ENCODE measurements at places on chromosomes 16 and 17.

DNA sequence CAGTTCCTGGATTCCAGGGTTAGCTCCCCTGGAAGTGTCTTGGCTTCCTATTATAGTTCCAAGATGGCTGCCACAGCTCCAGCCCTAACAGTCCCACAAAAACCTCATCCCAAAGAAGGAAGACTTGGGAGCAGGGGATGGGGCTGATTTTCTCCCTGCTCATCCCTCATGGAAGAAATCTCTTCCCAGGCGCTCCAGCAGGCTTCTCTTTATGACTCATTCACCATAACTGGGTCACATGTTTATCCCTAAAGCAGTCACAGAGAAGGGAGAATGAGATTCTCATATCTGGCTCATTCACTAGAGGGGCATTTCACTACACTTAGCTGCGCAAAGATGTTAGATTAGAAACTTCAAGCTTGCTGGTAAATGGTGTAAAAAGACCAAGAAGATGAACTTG lies 206.5 kb upstream of the IRX3 start:
- DNase-seq: no peak

- peak; percentile 19 for DNase-seq
Observed at GRCh38 chr17:3602499-3602898, 6.7 kb downstream of the TRPV1 start.

DNA sequence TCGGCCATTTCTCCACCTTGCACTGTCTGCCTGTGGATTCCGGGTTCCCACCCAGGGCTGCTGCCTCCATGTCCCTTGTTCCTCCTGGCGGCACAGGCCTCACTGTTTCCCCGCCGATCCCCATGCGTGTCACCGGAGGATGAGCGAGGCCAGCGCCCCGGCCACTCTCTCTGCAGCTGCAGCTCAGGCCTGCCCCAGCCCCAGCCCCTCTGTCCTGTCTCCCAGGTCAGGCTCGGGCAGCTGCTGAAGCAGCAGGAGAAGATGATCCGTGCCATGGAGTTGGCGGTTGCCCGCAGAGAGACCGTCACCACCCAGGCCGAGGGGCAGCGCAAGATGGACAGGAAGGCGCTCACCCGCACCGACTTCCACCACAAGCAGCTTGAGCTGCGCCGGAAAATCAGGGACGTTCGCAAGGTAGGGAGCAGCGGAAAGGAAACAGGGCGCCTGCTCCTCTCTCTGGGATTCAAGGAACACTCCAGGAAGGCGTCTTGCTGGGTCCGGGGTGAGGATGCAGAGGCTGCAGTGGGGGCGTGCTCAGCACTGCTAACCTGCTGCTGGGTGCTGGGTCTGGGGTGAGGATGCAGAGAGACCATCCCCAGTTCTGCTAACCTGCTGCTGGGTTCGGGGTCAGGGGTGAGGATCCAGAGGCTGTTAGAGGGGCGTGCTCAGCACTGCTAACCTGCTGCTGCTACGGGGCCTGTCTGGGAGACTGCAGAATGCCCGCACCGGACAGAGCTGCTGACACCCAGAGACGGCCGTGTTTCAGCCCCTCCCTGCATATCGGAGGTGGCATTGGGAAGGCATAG lies 6.1 kb upstream of the GAA start:
- no peak for DNase-seq

DNA sequence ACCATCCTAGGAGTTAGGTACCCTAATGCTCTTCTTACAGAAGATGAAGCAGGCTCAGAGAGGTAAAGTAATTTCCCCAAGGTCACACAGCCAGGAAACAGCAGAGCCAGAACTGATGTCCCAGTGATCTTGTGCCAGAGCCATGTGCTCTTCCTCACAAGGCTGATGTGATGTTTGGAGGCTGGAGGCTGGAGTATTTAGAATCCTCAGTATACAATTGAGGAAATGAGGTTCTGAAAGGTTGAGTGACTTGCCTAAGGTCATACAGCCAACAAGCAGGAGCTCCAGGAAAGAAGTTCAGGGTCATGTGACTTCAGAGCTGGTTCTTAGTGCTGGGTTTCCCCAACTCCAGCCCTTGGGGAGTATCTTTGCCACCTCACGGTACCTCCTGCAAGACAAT lies 18.5 kb downstream of the ITPRIPL2 start:
- DNase-seq: no peak

GRCh38 chr16:8935989-8936388 lies 27.7 kb downstream of the USP7 start:
- no peak for DNase-seq

GRCh38 chr16:55908641-55909040 lies 33.5 kb upstream of the CES5A start:
- DNase-seq: no peak

DNA sequence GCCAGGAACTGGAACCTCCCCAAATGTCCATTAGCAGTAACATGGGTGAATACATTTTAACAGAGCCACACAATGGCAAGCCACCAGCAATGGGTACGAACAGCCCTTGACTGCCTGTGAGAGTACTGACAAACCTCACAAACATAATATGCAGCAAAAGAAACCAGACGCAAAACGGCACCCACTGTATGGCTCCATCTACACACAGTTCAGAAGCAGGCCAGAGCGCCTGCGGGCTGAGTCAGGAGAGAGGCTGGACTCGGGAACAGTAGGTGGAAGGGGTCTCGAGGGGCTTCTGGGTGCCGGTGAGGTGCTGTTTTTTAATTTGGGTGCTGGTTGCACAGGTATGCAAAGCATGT lies 77.4 kb upstream of the TOB1 start:
- DNase-seq: no peak

DNA sequence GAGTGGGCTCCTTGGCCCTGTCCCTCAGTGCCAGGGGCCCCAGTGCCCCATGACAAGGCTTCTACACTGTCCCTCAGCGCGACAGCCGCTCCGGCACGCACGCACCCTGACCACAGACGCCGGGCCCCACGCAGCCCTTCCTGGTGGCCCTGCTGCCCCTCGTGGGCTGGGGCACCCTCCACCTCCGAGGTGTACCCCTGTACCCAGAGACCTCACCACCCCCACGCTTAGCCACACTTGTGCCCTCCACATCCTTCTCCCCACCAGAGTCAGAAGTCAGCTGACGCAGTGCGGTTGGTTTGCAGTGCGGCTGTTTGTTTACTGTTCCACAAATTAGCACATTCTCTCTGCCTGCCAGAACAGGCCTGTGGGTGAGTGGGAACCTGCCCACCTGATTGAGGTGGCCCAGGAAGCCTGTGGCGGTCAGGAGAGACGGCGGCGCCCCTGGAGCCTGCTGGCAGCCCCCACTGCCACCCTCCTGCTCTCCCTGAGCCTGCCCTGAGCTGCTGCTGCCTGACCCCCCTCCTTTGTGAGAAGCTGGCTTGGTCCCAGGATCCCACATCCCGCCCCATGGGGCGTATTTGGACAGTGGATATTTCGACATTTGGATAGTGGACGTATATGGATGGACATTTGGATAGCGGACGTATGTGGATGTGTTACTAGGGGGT lies 38.0 kb upstream of the CDH15 start:
- DNase-seq: no peak

GRCh38 chr16:57041182-57042156 lies 50.9 kb upstream of the CPNE2 start:
- peak; percentile 92 for DNase-seq

- no peak for DNase-seq
Observed at GRCh38 chr16:22664132-22664531, 149.8 kb upstream of the HS3ST2 start.

GRCh38 chr16:89375686-89376085 lies 114.7 kb downstream of the ANKRD11 start:
- no peak for DNase-seq

GRCh38 chr17:77298811-77299210 lies 158.0 kb downstream of the SEC14L1 start:
- DNase-seq: no peak

GRCh38 chr17:31715446-31715845 lies 143.6 kb downstream of the COPRS start:
- no peak for DNase-seq

DNA sequence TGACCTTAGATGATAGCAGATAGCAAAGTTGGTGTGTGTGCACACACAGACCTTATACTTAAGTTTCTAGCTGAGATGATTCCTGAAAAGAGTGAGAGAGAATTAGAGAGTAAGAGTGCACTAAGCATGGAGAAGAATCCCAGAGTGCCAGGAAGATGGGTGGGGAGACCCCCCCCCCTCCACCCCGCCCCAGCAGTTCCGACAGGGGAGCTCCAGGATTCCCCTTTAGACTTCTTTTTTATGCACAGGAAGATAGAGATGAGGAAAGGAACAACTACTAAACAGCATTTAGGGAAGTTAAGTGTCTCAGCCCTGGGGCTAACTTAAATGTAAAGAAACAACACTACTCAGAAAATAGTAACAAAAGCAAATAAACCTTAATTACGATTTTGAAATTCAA lies 878.0 kb upstream of the GOT2 start:
- no peak for DNase-seq

- DNase-seq: no peak
Observed at GRCh38 chr16:88923926-88924833, 52.8 kb downstream of the CBFA2T3 start.

DNA sequence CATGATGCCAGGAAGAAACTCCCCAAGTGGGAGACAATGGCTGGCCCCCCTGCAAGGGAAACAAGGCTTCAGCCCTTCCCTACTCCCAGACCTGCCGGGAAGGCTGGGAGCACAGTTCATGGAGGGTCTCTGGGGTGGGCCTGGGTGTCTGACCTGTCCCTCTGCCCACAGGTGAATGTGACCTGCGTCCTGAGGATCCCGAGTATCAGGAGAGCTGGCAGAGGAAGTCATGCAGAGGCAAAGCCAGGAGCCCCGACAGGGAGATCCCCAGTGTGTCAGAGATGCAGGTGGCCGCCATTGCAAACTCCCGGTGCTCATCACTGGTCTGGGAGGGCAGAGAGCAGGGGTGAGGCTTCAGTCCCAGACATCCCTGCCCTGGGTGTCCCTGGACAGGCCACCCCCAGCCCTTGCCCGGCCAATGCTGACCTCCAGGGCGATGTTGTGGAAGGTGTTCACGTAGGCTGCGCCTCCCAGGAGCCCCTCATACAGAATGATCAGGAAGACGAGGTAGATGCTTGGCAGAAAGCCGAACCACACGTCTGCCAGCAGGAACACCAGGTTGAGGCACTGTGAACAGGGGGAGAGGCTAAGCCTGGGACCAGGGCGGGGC lies 5.3 kb upstream of the NPIPB7 start:
- no peak for DNase-seq

DNA sequence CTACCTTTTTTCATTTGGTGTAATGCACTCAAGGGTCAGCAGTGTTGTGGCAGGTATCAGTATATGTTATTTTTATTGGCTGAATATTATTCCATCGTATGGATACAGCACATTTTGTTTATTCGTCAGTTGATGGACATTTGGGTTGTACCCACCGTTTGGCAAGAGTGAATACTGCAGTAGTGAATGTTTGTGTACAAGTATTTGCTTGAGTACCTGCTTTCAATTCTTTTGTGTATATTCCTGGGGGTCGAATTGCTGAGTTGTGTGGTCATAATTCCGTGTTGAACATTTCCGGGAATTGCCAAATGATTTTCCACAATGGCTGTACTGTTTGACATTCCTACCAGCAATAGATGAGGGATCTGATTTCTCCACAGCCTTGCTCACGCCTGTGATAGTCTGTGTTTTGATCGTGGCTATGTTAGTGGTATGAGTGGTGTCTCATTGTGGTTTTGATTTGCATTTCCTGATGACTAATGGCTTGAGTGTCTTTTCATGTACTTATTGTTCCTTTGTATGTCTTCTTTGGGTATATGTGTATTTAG lies 108.4 kb downstream of the OR1D5 start:
- peak; percentile 50 for DNase-seq

DNA sequence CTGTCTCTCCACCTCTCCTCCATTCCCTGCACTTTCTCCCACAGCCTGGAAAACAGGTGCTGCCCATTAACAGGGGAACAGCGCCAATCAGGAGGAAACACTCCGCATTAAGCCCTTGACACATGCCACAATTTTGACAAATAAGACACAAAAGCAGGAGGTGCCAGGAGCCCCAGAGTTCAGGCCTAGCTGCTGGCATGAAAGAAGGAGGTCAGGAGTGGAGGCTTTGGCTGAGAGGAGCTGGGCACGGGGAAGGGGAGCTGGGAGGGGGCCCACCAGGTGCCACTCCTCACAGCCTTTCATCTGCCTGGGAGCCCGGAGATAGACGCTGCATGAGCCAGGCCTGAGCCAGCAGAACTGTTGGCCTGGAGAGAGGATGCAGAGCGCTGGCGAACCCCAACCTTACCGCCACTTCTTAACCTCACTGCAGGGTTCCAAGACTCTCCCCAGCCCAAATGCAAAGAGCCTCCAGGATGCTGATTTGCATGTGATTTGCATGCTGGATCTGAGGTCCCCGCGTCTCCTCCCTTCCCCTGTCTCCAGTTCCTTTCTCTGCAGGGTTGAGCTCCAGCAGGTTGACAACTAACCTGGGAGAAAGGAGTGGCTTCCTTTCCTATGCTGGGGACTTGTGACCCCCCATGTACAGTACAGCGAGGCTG lies 139.8 kb upstream of the SDK2 start:
- DNase-seq: no peak

DNA sequence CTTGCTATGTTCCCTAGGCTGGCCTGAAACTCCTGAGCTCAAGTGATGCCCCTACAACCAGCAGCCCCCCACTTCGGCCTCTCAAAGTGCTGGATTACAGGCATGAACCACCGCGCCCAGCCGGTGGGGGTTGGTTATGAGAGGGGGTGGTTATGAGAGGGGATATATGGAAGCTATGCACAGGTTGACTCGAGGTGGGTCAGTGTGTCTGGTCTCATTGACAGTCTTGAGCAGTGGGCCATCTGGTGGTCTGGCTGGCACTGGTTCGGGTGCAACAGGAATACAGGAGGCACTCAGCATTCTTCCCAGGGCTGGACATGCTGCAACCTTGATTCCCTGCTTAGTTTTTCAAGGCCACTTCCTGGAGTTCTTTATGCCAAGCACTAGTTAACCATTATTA lies 5.6 kb upstream of the STX1B start:
- no peak for DNase-seq

Data from CD4-positive, alpha-beta T cell treated with Interleukin-2 at 100 ng/mL for 4 hours (primary cell).